ENCODE measurements at places on chromosomes 7 and 10.

DNA sequence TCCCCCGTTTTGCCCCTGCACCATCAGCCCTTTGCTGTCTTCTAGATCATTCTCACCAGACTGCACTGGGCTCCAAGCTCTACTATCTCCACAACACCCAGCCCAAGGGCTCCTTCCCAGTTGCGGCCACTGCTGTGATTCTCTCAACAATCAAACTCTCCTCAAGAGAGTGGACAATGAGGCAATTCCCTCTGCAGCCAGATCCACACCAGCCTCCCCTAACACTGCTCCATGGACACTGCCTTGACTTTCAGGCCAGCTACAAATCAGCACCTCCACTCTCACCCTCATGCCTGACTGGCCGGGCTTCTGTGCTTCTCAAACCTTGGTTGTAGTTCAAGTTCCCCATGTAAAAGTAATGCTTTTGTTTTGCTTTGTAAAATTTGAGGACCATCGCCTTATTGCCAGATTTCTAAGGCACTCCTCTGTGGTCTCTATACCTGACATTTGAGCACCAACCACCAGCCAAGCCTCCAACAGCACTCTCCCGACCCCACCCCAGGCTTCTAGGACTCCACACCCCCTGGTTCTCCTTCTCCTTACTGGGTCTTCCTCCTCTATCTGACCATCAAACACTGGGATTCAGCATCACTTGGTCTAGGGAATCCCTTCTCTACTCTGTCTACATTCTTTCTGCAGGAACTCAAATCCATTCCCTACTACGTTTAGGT, 45.4 kb downstream of the PPIF start:
- DNase-seq, result no peak

- DNase-seq, result no peak
These were observed 98.8 kb downstream of the PFKFB3 start for GRCh38 chr10:6301488-6302075.

GRCh38 chr7:46604241-46604661, 683.2 kb upstream of the IGFBP3 start:
- DNase-seq, result no peak

DNA sequence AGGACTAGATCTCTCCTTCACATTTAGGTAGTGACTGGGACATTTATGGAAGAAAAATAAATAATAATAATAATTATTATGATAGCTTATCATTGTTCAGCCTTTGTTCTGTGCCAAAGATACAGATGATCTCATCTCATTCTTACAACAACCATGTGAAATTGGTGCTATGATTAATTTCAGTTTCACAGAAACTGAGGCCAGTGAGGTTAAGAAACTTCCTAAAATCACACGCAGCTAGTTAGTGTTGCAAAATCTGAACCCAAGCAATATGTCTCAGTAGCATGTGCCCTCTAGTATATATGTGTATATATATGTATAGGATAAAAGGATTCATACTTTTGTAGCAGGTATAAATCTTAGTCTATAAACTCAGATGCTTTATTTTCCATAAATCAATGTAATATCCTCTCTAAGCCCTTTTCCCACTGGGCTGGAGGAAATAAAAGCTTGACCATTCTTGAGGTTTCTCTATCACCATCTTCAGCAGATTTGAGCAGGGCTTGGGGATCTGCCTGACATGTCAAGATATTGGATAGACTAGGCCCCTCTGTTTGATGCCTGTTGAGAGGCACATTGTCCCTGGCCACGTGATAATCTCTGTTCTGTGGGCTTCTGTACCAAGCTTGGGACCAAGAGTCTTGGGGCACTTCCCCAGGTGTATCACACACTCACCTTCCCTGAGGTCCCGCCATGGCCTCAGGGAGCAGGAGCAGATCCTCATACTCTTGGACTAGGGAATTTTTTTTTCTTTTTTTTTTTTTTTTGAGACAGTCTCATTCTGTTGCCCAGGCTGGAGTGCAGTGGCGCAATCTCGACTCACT, 172.6 kb upstream of the NRP1 start:
- DNase-seq, result no peak

DNA sequence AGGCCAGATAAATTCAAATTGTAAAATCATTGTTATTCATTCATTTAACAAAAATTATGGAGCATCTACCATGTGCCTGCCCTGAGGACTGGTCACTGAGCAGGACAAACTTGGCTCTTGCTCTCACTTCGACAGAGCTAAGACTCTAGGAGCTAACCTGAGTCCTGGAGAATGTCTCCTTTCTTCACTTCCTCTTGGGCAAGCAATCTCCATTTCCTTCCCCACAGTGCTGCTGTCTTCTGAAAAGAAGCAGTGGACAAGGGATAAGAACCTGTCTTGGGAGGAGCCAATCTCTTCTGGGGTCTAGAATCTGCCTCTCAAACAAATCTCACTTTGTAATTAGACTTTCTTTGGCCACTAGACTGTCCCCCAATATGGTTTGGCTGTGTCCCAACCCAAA, 76.2 kb upstream of the PLXNA4 start:
- no peak for DNase-seq

GRCh38 chr7:36280840-36281812, 108.5 kb upstream of the ANLN start:
- DNase-seq, result no peak

DNA sequence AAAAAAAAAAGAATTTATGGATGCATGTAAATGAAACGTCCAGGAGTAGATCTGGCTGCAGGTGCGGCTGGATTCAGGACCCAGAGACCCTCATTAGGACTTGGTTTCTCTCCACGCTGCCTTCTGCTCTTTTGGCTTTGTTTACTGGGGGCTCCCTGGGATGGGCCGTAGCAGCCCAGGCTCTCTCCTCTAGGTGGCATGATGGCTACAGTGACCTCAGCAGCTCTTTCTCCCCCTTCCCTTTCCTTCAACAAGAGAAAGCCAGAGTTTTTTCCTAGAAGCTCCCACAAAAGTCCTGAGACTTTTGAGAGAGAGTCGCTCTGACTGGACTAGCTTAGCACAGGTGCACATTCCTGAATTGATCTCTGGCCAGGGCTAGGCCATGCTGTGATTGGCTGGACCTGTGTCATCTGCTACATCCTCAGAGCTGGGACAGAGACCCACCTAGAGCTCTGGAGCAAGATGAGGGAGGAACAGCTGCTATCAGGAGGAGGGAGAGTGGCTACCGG, 67.8 kb upstream of the PDCD4 start:
- no peak for DNase-seq

DNA sequence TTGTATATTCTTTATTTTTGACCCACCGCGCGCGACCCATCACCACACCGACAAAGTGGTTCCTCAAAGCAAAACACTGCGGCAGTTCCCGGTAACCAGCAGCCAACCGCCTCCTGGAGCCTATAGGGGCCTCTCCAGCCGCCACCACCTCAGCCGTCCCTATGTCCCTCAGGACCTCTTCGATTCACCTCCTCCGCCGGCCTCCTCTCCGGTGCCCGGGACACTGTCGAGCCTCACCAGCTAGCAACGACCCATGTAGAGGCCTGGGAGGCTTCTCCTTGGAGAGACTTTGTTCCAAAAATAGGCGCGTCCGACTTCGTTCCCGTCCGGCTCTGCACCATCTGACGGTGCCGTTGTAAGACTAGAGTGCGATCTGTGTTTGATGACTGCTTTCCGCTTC, 158.8 kb downstream of the HGF start:
- DNase-seq, result no peak

GRCh38 chr10:59595593-59595992, 114.1 kb downstream of the SLC16A9 start:
- DNase-seq, result no peak

GRCh38 chr7:48025624-48026023, 3.3 kb downstream of the SUN3 start:
- no peak for DNase-seq

- no peak for DNase-seq
These were observed 796.8 kb downstream of the KCNMA1 start for GRCh38 chr10:76840802-76841201.

DNA sequence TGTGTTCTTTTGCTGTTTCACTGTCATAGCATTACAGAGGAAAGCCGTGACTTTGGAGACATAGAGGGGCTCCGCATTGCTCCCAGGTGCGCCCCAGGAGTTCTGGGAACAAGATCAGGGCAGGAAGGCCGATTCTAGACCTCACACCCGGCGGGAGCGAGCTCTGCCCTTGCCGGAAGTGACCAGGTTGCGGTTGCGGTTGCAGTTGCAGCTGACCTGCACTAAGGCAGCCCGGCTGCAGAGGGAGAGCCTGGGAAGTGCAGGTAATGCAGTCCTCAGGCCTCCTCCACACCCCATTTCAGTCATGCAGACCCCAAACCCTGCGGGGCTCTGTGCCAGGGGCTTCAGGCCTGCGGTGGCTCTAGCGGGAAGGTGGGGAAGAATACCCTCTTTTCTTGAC, 130.0 kb upstream of the LANCL2 start:
- no peak for DNase-seq

DNA sequence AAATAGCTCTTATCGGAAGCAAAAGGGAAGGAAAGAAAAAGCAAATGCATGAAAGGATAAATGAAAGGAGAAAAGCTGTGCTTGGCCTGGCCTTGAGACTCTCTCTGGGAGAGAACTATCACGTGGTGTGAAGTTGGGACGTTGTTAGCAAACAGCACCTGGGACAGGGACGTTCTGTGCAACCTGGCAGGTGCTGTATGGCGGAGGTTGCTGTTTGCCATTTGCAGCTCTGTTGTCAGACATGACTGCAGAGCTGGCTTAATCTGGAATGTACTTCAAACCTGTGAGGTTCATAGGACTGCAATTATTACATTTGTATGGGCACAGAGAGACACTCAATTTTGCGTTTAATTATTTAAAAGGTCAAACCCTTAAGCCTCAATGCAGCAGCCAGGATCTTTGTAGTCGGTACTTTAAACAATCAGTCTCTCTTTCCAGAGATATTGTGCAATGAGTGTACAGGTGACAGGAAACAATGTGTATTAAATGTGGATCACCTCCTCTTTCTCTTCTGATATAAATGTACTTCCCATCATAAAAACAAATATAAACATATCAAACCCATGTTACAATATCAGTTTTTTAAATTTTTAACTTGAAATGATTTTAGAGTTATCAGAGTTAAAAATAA, 800.5 kb upstream of the KCND2 start:
- no peak for DNase-seq

DNA sequence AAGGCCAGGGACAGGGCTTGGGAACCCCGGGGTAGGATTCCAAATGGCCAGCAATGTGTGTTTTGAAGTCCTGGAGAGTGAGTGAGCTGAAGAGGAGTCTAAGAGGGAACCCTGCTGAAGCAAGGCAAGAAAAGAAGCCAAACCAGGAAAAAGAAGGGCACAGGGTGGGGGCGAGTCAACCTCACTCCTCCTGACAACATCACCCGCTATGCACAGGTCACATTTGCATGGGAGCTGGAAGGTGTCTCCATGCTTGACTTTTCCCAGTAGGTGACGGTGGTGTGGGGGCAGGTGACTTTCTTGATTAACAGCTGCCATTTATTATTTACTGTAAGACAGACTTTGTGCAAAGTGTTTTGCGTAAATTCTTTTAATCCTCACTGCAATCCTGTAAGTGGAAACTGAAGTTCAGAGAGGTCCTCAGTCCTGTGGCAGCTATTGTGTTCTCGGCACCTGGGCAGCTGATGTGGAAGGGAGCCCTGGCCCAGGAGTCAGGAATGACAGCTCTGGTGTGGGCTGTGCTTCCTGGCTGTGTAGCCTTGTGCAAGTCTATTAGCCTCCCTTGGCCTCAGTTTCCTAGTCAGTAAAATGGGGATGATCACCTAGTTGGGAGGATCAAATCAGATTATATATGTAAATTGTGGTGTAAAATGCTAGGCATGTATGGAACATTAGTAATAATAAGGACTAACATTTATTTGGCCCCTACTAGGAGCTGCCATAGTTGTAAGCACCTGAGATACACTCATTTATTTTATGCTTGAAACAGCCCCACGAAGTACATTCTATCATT, 90.9 kb downstream of the SH3PXD2A start:
- DNase-seq, result no peak

GRCh38 chr7:128742206-128742605, 3.0 kb downstream of the CALU start:
- no peak for DNase-seq

DNA sequence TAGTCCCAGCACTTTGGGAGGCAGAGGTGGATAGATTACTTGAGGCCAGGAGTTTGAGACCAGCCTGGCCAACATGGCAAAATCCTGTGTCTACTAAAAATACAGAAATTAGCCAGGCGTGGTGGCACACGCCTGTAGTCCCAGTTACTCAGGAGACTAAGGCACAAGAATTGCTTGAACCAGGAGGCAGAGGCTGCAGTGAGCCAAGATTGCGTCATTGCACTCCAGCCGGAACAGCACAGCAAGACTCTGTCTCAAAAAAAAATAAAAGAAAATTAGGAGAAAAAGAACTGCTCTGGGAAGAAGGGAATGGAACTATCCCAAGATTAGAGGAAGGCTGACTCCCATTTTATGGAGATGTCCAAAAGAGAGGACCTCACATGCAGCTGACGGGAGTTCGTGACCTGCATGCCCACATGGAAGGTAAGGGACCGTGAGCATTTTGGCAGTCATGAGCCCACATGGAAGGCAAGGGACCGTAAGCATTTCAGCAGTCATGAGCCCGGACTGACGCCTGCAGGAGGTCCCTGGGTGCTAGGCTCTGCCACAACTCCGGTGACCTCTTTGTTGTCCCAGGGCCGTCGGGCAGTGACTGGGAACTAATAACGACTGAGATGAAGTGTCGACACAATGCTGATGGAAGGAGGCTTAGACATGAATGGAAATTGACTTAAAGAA, 18.6 kb upstream of the GTPBP4 start:
- DNase-seq, result no peak

DNA sequence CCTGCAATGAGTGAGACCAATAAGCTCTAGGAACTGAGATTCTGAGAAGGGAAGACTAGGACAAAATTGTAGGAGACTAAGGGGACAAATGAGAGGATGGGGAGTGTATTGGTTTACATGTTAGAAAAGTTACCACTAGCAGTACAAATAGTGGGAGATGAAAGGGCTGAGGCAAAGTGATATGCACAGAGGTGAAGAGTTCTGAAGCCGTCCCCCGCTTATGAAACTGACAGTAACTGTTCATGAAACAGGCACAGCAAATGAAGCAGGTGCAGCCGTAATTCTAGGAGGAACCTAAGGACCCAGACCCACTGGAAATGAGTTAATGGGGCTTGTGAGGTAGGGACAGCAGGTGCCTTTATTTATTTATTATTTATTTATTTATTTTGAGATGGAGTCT, 211.3 kb downstream of the PRKG1 start:
- DNase-seq, result no peak

DNA sequence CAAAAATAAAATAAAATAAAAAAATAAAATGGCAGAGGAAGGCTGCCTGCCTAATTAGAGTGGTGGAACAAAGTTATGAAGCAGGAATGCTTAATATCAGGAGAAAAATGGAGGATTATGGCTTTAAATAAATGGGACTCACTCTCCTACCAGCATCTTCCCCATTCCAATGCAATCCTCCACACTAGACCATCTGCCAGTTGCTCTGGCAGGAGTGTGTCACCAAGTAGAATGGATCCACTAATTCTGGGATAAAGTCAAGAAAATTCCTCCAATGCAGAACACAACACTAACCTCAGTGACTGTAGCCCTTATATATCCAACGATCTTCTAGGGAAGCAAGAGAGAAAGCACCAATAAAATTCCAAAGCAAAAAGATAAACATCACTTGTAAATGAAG, 112.5 kb upstream of the ARID5B start:
- DNase-seq, result no peak

Data from activated naive CD8-positive, alpha-beta T cell treated with anti-CD3 and anti-CD28 coated beads, Interleukin-2, amount 50 U/mL, for 16 hours (primary cell).